ENCODE measurements at places on chromosomes 1 and 21.

- ATAC-seq = no peak
- peaks cover 15% of the 10 kb centered on the region for H3K36me3 ChIP-seq
- H3K4me1 ChIP-seq = no peaks in the 10 kb centered on the region
- H3K27ac ChIP-seq = no peak overlapping the region
- no peak overlapping the region for H3K4me3 ChIP-seq
Measured at GRCh38 chr21:45845770-45846090, 135.8 kb upstream of the COL6A1 start.

DNA sequence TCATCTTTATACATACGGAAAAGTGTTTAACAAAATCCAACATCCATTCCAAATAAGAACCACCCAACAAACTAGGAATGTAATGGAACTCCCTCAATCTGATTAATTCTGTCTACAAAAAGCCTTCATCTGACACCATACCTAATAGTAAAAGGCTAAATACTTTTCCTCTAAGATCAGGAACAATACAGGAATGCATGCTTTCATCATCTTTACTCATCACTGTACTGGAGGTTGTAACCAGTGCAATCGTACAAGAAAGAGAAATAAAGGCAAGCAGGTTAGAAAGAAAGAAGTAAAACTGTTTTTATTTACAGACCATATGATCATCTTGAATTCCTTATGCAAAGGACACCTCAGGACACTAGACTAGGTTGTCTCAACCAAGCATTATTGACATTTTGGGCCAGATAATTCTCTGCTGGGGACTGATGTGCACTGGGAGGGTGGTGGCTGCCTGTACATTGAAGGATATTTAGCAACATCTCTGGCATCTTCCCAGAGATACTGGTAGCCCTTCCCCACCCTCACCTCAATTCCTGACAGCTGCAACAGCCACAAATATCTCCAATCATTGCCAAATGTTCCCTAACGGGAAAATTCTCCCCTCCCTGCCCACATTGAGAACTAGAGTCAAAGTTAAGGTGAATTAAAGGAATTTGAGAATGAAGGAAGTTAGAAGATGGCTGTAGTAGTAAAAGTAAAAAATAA lies 30.6 kb upstream of the INSL5 start:
- H3K27ac ChIP-seq = no peak overlapping the region
- ATAC-seq = no peak
- H3K4me3 ChIP-seq = no peak overlapping the region
- H3K27me3 ChIP-seq = no peaks in the 10 kb centered on the region

DNA sequence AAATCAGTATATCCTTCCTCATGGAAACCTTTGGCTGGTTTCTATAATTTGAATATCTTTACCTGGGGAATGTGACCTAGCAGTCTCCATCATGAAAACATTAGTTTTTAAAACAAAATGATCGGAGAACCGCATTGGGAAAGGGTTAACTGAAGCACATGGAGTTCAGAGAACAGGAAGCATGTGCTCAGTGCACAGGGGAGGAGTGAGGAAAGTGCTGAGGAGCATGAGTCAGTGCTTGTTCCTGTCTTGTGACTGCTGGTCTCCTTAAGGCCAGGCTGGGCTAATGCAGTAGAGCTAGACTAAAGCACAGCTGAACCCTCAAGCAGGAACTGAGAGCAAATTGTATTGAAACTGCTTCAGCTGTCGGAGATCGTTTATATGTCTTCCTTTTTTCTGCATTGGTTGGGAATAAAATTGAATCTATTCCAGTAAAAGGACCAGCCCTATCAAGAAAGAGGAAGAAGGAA lies 5.8 kb downstream of the IFI16 start:
- peaks cover 85% of the 10 kb centered on the region for H3K36me3 ChIP-seq
- H3K4me3 ChIP-seq = peak overlapping the region; percentile 70
- H3K27me3 ChIP-seq = no peaks in the 10 kb centered on the region
- peak overlapping the region; percentile 76 for H3K27ac ChIP-seq
- peak; percentile 100 for ATAC-seq
- peaks cover 75% of the 10 kb centered on the region for H3K4me1 ChIP-seq

GRCh38 chr1:10278880-10279279 lies 68.5 kb downstream of the KIF1B start:
- no peak overlapping the region for H3K4me3 ChIP-seq
- peaks cover 40% of the 10 kb centered on the region for H3K36me3 ChIP-seq
- ATAC-seq = no peak
- H3K4me1 ChIP-seq = no peaks in the 10 kb centered on the region

DNA sequence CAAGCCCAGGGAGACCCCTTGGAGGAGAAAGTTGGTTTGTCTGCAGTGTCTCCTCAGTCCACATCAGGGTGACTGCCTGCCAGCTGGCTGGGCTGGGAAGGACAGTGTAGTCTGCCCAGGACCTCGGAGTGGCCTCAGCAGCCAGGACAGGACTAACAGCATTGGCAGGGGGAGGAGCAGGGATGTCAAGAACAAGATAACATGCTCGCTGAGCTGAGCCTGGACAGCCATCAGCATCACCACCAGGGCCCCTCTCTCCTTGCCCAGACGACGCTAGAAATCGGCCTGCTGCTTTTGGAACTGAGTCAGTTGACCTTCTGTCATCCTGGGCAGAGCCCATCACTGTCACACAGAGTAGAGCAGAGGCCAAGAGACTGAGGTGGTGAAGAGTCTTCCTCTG lies 83.6 kb upstream of the CNTN2 start:
- no peak for ATAC-seq
- H3K36me3 ChIP-seq = no peaks in the 10 kb centered on the region
- no peak overlapping the region for H3K4me3 ChIP-seq
- no peak overlapping the region for H3K27ac ChIP-seq

- no peaks in the 10 kb centered on the region for H3K36me3 ChIP-seq
- no peak overlapping the region for H3K27ac ChIP-seq
- H3K4me1 ChIP-seq = no peaks in the 10 kb centered on the region
- ATAC-seq = no peak
- no peak overlapping the region for H3K4me3 ChIP-seq
Measured at GRCh38 chr1:6998267-6998666, 213.0 kb downstream of the CAMTA1 start.

- no peak for ATAC-seq
- peaks cover 21% of the 10 kb centered on the region for H3K4me1 ChIP-seq
- H3K27me3 ChIP-seq = peaks cover 71% of the 10 kb centered on the region
- peak overlapping the region; percentile 57 for H3K4me3 ChIP-seq
Measured at GRCh38 chr1:75616436-75617433, 5.8 kb upstream of the SLC44A5 start.

- H3K4me1 ChIP-seq = peaks cover 24% of the 10 kb centered on the region
- no peak overlapping the region for H3K4me3 ChIP-seq
- ATAC-seq = no peak
- H3K36me3 ChIP-seq = peaks cover 52% of the 10 kb centered on the region
Measured at GRCh38 chr21:44955798-44956175, 16.0 kb downstream of the SLX9 start.

DNA sequence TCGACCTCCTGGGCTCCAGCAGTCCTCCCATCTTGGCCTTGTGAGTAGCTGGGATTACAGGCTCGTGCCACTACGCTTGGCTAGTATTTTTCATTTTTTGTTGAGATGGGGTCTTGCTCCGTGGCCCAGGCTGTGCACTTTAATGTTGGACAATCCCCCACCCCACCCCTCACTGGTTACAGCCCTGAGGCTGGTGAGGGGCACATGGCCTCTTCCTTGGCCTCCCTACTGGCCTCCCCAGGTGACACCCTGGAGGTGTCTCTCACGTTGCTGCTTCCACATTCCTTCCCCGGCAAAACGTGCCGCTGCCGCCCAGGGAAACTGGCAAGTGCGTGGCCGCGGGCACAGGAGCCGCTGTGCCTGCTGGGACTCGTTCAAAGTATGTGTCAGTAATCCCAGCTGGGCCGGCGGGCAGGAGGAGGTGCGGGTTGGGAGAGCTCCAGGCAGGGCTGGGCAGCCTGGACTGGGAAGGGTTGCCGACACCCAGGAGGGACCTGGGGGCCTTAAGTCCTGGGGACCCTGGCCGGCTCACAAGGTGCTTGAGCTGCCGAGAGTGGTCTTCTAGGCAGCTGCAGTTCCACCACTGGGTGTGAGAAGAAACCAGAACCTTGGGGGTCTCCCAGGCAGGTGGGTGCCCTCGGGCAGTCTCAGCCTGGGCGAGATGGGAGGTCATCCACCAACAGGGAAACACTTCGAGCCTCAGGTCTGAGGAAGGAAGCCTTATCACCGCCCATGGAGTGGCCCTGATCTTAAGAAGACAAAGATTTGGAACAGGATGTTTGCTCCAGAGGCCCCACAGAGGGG lies 6.5 kb downstream of the WNT3A start:
- ATAC-seq = no peak
- peaks cover 41% of the 10 kb centered on the region for H3K27me3 ChIP-seq
- no peak overlapping the region for H3K27ac ChIP-seq

- no peaks in the 10 kb centered on the region for H3K36me3 ChIP-seq
- H3K4me3 ChIP-seq = no peak overlapping the region
- peaks cover 13% of the 10 kb centered on the region for H3K27me3 ChIP-seq
- ATAC-seq = no peak
- H3K4me1 ChIP-seq = no peaks in the 10 kb centered on the region
Measured at GRCh38 chr1:214397497-214397896, 116.5 kb downstream of the SMYD2 start.

GRCh38 chr1:23369335-23370013 lies at the start of gene ZNF436:
Gene ZNF436, minus strand, starts transcription at chr1:23369836. Its CDS starts 1,831 bp downstream, at chr1:23368005.
- H3K4me3 ChIP-seq = peak within 1 kb of the TSS; percentile 97
- H3K27ac ChIP-seq = peak within 1 kb of the TSS; percentile 94
- H3K36me3 ChIP-seq = peaks cover 16% of the 10 kb centered on the region
- peaks cover 18% of the 10 kb centered on the region for H3K4me1 ChIP-seq
- ATAC-seq = no peak

All from stimulated activated memory B cell treated with anti-CD40 and anti-IgM and Interleukin-4, amounts not matched to agents 10 μg/mL and 1 μg/mL and 100 μg/mL, for 72 hours (primary cell).